ENCODE measurements at places on chromosomes 4 and X.

DNA sequence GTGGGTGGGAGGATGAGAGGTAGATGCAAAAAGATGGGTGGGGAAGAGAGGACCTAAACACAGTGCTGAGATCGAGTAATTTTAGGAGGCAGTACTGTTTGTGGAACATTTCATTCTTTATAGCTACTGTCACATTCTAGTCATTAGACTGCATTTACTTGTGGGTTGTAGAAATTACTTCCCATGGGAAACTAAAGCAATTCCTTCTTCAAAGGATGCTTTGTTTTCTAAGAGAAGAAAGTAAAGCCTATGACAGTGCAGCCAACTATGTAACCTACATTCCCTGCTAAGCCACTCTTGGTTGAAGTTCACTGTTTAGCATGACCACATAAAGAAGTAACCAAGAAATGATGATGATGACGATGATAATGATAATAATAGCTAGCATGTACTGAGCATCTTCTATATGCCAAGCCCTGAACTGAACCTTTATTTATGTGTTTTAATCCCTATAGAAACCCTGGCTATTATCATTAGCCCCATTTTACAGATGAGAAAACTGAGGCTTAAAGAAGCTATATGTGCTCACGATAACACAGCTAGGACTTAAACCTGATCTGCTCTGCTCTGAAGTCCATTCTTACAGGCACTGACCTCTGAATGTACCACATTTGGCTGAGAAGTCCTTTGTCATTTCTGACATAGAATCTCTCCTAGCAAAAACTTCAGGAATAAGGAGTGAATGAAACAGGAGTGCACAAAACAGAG is 114.5 kb upstream of the KIT start:
- DNase-seq = peak; percentile 99

DNA sequence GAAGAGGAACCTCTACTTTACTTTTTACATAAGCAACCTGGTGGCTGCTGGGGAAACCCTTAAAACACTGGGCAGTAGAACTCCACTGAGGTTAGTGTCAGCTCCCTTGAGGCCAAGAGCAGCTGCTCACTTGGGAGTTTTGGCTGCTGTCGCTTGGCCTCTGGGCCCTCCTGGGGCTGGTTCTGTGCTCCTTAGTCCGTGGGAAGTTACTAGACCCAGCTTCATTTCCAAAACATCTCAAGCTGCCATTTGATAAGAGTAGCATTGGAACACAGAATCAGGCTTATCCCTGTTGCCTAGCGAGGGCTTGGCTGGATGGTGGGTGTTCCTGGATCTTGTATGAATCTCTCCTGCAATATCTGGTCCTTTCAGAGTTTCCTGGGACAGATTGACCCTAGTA is 26.1 kb downstream of the RNF4 start:
- DNase-seq = no peak

GRCh38 chrX:32533848-32534247 is 677.5 kb downstream of the DMD start:
- DNase-seq = no peak

DNA sequence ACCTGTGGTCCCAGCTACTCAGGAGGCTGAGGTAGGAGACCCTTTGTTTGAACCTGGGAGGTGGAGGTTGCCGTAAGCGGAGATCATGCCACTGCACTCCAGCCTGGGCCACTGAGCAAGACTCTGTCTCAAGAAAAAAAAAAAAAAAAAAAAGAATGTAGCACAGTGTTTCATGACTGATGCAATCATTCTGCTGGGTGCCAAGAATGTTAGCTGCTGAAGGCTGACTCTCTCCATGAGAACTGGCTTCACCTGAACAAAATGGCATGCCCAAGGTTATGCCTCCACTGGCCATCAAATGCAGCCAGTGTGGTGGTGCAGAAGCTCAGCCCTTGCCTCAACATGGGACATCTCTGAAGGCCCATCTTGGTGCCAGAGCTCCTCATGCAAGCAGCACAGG is 412.1 kb downstream of the ADAM29 start:
- DNase-seq = peak; percentile 51

- no peak for DNase-seq
These were observed 28.2 kb downstream of the NELFA start for GRCh38 chr4:1980561-1981041.

DNA sequence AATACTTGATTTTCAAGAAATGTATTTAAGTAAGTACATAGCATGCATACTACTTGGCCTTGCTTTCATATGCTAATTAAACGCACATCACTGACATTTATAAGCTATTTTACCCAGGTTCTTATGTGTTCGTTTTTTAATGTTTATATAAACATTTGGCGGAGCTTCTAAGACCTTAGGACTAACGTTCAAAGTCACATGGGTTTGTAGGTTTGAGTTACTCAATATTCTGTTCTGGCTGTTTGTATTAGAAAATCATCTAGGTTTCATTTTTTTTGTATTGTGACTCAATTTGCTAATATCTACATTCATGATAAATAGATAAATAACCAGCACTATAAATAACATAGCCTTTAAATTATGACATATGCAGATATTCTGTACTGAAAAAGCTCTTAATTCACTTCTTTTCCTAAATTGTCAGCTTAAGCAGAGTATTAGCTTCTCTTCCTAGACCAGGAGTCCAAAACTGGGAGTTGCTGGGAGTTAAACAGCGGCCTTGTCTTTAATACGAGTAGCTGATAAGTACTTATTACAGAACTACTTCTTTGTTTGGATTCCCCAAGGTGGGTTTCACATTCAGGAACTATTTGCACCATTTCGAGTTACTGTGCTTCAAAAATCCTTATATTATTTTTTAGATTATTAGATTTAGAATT is 42.0 kb downstream of the GUCY1B1 start:
- no peak for DNase-seq

- DNase-seq = peak; percentile 49
These were observed 29.7 kb upstream of the LCORL start for GRCh38 chr4:18051281-18051680.

DNA sequence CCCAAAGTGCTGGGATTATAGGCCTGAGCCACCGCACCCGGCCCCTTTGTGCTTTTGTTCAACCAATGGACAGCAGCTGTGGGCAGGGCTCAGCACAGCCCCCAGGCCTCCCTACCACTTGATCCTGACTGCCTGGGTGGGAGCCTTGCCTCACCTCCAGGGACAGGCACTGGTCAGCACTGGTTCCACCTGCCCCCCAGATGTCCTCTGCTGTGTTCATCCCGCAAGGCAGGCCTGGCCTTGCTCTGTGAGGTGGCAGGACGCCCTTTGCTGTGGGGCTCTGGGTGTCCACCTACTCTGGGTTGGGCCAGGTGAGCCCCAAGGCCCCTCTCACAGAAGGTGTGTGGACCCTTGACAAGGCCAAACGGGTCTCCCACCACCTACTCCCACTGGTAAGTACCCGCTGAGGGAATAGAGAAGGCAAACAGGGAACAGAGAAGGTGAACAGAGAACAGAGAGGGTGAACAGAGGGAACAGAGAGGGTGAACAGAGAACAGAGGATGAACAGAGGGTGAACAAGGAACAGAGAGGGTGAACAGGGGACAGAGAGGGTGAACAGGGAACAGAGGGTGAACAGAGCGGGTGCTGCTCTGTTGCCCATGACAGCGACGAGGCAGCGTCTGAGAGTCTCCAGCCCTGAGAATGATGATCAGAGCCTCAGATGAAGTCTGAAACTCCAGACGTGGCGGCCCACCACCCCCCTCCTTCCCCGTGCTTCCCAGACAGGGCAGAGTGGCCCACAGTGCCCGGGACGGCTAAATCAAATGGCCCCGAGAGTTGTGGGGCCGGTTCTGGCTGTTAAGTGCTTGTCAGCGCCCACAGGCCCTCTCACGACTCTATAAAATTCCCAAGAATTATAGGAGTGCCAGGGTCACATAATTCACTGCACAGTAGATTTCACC is 55.0 kb upstream of the NKX1-1 start:
- DNase-seq = no peak

All from EH (cell line).